Left renal cortex interstitium (tissue), 4 donors: ENCODE measurements at places on chromosomes 4 and X.

DNA sequence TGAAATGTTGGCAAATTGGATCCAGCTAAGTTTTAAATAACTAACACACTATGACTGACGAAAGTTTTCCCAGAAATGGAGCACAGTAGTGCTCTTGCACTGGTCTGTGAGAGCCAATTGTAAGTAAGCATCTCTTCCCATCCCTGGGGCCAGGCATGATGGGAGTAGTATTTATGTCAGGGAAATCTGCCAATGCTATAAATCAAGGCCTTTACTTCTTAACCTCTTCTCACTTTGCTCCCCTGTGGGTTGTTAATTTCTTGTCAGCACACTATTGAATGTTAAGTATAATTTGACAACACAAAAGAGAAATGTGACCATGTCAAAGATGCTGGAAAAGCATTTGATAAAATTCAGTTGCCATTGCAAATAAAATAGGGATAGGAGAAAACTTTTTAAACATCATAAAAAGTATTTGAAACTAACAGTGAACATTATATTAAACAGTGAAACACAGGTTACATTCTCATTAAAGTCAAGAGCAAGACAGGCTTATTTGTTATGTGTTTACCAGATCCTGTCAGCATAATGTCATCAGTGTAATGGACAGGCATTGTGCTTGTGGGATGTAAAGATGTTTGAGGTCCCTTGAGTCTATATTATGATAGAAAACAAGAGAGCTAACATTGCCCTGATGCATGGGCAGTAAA is 5.0 kb downstream of the F8A1 start:
- no peak for DNase-seq

DNA sequence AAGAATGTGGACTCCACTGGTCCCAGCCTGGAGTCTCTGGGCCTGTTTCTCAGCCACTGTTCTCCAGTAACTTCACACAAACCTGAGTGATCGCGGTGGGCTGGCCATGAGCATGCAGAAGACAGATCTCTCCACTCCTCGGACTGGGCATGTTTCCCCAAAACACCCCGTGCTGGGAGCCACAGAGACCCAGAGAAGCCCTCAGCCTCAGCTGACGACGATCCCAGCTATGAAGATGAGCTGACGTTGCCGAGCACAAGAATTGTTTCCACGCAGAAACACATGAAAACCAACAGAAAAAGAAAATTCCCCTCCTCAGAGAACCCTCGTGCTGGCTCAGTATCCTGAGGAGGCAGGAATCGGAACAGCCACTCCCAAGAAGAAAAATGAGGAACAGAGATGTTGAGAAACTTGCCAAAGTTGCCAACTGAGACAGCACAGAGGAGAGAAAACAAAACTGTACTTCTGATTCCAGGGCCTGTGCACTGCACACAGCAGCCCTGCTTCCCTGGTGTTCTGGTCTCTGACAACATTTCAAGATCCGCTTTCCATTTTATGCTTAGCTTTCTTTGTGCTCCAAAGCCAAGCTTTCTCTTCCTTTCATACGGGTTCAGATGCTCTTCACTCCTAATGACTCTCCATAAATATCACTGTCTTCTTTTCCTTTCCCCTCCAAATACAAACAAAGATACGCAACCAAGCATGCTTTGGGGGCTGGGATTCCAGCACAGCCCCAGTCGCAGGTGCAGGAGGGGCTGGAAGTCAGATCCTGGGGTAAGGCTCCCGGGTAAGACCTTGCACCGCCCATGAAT is 81.4 kb downstream of the IRF2 start:
- no peak for DNase-seq

- DNase-seq, result no peak
Measured at GRCh38 chr4:184897895-184898294, 72.1 kb upstream of the ACSL1 start.

GRCh38 chrX:100980608-100981497 is 11.3 kb downstream of the ARL13A start:
- no peak for DNase-seq
